ENCODE measurements at places on chromosomes 4 and X. TPM values are rescaled to one million over a fixed set of nuclear protein-coding genes. Genes with fewer than 3 reads are reported as not detected.

DNA sequence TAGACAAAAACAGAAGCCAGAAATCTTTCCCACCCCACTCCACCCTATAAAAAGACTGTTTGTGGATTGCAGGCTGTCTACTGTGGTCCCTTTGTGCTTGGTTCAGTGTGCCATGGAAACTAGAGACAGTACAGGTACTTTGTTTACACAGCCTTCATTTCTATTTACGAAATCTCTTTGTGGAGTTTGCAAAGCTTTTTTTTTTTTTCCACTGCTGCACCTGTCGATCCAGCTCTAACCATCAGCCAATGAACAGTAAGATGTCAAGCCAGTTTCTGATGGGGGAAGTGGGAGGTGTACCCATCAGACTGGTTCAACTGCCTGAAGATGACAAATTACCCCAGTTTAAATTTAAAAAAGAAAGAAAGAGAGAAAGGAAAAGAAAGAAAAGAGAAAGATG lies 20.2 kb upstream of the LRBA start:
- DNase-seq = peak; percentile 74

DNA sequence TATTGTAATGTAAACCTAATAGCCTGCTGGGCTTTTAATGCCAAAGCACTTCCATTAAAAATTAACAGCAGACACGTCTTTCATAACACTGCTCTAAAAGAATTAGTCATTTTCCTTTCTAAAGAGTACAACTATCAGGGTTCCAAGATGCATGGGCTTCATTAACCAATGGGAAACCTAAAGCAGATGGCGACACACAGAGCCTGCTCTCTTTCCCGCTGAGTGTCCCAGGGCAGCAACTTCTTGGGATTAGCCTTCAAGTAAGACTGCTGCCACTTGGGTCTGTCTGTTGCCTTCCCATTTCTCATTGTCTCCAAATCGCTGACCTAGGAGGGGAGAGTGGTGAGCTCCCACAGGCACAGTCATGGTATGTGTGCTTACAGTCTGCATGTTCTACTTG lies 14.0 kb upstream of the PHKA2 start:
- no peak for DNase-seq

GRCh38 chr4:148116264-148116663 lies 325.9 kb downstream of the NR3C2 start:
- DNase-seq = no peak

GRCh38 chr4:15425520-15425919 lies 2.3 kb upstream of the C1QTNF7 start:
- no peak for DNase-seq

DNA sequence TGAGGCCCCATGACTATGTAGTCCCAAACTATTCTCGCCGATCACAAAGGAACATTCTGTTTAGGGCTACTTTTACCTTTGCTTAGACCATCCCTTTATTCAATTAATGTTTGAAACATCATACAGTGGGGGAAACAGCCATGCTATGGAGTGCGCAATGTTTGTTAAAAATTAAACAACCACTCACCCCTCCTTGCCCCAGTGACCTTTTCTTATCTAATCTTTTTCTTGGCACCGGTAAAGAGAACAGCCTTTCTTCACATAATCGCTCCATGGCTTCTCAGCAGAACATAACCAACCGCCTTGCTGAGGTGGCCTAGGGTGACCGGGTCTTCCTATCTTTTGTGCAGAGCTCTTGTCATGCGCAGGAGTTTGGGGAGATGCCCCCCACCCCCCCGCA lies 152.6 kb downstream of the VCX3A start:
- peak; percentile 10 for DNase-seq

- DNase-seq = no peak
Observed at GRCh38 chr4:144614850-144615585, 30.9 kb upstream of the HHIP start.

DNA sequence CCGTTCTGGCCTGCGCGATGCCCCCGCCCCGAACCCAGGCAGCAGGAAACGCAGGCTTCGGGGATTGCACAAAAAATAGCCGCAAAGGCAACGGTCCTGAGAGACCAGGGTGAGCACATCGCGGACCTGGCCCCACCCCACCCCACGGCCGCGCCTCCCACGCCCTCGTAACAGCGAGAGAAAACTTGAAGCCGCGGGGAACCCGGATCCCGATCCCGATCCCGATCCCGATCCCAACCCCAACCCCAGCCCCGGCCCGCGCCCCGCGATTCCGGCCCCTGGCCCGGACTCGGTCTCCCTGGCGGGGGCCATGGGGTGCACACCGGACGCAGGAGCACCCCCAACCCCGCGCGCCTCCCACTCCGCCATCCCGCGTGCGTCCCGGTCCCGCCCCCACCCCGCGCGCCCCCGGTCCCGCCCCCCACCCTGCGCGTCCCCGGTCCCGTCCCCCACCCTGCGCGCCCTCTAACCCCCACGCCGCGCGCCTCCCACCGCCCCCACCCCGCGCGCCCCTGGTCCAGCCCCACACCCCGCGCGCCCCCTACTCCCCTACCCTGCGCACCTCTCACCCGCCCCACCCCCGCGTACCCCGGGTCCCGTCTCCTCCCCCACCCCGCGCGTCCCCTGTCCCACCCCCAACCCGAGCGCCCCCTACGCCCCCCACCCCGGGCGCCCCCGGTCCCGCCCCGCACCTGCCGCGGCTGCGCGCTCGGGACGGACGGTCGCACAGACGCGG lies 29.0 kb downstream of the NOP14 start:
- DNase-seq = peak; percentile 40

DNA sequence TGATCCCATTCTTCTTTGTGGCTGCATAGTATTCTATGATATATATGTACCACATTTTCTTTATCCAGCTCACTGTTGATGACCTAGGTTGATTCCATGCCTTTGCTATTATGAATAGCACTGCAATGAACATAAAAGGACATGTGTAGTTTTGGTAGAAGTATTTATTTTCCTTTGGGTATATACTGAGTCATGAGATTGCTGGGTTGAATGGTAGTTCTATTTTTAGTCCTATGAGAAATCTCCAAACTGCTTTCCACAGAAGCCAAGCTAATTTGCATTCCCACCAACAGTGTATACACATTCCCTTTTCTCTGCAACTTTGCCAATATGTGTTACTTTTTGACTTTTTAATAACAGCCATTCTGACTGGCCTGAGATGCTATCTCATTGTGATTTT lies 278.3 kb downstream of the PCDH18 start:
- no peak for DNase-seq

- DNase-seq = no peak
Observed at GRCh38 chr4:174989791-174990190, 71.6 kb downstream of the ADAM29 start.

DNA sequence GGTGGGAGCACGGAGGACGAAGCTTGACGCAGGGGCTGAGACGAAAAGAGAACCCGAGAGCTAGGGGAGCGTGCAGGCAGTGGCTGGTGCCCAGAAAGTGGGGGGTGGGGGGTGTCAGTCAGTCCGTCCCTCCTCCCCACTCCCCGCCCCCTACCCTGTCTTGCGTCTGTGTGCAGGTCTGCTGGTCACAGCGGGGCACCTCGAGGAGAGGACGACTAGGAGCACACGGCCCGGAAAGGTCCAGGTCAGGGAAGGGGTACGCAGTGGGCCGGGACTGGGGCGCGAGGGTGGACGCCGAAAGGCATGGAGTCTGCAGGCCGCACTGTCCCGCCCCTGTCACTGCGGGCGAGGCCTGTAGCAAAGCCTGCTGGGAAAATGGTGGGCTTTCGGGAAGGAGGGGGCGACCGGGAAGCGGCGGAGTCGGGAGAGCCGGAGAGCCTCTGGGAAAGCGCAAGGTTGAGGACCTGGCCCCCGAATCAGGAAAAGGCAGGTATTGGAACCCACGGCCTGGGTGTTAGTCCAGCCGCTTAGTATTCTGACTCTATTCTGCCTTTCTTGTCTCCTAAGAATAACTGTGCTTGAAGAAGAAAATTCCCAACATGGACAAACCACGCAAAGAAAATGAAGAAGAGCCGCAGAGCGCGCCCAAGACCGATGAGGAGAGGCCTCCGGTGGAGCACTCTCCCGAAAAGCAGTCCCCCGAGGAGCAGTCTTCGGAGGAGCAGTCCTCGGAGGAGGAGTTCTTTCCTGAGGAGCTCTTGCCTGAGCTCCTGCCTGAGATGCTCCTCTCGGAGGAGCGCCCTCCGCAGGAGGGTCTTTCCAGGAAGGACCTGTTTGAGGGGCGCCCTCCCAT lies 769 bp downstream of the TCEAL1 start:
- DNase-seq = peak; percentile 84

- no peak for DNase-seq
Observed at GRCh38 chr4:156945532-156945931, 26.1 kb downstream of the PDGFC start.

- no peak for DNase-seq
Observed at GRCh38 chr4:159137176-159137575, 34.3 kb downstream of the RAPGEF2 start.

DNA sequence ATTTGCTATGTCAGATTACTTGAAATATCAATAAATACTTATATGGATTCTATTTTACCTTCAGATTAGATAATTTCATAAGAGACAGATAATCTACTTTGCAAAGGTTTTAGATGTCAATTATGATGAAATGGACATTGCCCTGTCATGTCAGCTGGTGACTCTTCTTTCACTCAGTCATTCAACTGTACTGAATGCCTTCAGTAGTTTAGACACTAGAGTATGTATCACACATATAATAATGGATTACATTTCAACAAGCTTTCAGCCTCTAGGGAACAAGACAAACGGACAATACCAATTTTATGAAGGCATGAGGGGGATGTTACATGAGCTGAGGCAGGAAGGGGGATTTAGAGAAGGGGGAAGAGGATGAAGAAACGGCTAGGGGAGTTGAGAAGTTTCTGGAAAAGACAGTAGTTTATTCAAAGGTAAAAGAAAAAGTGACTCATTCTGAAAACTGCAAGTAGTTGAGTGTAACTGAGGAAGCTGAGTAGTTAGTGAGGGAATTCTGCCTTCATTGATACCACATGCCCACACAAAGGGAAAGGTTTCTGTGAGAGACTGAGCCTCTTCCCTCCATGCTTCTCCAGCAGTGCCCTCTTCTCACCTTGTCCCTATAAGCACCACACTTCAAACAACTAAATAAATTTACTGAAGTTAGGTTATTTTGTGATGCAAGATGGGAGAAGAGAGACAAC lies 25.7 kb downstream of the SLC9B2 start:
- no peak for DNase-seq

DNA sequence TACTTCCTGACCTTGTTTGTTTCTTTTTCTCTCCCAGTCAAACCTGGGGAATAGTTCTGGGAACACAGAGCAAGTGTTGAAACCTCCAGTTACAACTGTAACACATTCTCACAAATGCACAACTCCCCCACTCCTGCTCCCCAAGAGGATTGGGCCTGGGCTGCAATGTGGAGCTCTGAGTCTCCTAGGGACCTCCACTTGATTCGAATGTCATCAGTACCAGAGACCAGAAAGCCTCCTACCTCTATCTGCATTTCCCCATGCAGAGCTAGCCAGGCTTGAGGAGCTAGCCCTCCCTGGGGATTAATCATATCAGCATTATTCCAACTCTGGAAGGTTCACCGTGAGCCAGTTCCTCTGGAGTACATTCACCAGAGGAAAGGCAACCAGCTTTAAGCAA lies 41.7 kb upstream of the CITED1 start:
- no peak for DNase-seq

GRCh38 chrX:13131396-13132137 lies 87.1 kb upstream of the FAM9C start:
- DNase-seq = no peak

GRCh38 chr4:6107114-6107791 lies 89.0 kb upstream of the C4orf50 start:
- no peak for DNase-seq

- DNase-seq = no peak
Observed at GRCh38 chr4:145315811-145316225, 135.4 kb upstream of the OTUD4 start.

- DNase-seq = peak; percentile 81
Observed at GRCh38 chrX:68894513-68895340, 65.9 kb downstream of the EFNB1 start.

- no peak for DNase-seq
Observed at GRCh38 chr4:159512348-159512747, 409.5 kb downstream of the RAPGEF2 start.

DNA sequence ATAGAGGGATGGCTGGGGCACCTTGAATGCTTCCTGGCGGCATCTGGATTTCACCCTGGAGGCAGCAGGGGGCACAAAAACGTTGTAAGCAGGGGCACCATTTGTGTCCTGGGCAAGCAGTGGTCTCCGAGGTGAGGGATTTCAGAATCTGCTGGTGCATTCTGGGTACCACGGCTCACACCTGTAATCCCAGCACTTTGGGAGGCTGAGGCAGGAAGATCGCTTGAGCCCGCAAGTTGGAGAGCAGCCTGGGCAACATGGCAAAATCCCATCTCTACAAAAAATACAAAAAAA lies 16.8 kb upstream of the TBC1D14 start:
- no peak for DNase-seq

DNA sequence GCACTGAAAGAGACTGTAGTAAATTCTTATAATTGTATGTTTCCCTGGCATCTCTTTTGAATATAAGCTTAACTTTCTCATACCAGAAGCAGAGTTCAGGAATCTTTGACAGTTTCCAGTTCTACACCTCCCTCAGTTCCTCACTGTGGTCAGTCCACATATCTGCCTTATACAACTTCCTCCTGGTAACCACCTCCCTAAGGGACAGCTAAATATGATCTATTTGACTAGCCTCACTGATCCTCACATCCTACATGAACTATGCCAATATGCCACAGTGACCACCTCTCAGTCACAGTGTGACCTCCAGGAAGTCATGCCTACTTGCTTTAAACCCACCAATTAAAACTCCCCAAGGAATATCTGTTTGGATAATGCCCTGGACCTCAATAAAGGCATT lies 51.6 kb upstream of the HDAC8 start:
- DNase-seq = no peak

Gene PAGE1
- not detected for total RNA-seq

Gene TBC1D19
- total RNA-seq = 13.2 TPM

Gene RNF128
- 5.2 TPM for total RNA-seq

Gene ADH1C
- 6.9 TPM for total RNA-seq

Gene PIGA
- total RNA-seq = 72.8 TPM

Gene SH3BP2
- total RNA-seq = 117 TPM

Gene GPR173
- 4.6 TPM for total RNA-seq

Gene GAGE12F
- total RNA-seq = not detected
